ENCODE measurements at places on chromosomes 6 and 20.

- DNase-seq: no peak
Measured at GRCh38 chr6:21596949-21597682, 3.6 kb downstream of the SOX4 start.

DNA sequence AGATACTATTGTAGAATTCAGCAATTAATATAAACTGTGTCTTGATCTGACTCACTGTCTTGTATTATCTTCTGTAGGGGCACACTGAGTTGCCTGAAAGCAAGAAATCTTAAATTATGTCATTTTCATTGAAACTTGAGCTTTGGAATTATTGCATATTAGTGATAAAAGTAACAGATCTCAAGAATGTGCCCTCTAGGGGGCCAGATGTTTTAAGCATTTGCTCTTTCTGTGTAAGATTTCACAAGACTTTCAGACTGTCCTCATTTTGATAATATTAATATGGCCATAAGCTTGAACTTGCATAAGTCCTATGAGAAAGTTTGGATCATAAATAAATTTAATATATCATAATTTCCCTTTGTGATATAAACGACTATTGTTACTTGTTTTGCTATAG, 55.5 kb upstream of the MYO6 start:
- no peak for DNase-seq

- DNase-seq: no peak
Measured at GRCh38 chr6:139054001-139054400, 25.5 kb downstream of the ABRACL start.

DNA sequence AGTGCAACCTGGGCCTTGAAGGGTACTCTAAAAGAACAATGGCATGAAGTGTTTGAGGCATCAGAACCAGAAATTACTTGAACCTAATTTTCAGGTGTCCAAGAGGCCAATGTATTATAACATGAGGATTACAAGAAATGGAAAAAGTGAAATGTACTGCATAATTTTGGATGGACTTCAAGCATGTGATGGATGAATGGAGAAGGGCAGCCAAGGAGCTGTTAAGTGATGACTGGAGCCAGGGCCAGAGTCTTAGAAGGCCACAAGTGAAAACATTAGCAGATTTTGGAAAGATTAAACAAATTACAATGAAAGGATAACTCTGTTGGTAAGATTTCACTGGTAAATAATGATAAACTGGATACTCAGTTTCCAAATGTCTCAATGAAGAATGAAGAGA, 738.2 kb downstream of the CD109 start:
- DNase-seq: no peak

DNA sequence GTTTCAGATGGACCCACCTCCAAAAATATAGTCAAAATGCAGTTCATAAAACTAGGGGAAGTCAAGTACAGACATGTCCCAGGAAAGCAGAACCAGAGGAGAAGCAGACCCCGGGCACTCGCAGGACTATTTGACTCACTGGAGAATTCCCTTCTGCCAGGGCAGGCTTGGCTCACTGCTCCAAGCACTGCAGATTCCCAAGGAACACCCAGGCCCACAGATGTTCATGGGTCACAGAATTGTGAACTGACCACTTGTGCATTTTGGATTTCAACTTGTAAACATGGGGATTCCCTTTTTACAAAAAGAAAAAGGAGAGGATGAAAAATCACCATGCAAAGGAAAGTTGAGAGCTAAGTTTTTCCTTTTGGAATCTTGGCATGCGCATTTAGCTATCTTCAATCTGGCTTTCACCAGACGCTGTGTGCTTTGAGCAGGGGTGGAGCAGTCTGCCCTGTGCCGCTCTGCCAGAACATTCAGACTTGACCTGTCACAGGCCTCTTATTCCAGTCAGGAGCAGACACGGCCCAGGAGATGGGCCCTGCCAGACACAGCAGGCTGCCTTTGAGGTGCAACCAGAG, 237.5 kb upstream of the TAB2 start:
- no peak for DNase-seq

GRCh38 chr6:151240036-151240685, 394 bp downstream of the AKAP12 start:
- DNase-seq: no peak

DNA sequence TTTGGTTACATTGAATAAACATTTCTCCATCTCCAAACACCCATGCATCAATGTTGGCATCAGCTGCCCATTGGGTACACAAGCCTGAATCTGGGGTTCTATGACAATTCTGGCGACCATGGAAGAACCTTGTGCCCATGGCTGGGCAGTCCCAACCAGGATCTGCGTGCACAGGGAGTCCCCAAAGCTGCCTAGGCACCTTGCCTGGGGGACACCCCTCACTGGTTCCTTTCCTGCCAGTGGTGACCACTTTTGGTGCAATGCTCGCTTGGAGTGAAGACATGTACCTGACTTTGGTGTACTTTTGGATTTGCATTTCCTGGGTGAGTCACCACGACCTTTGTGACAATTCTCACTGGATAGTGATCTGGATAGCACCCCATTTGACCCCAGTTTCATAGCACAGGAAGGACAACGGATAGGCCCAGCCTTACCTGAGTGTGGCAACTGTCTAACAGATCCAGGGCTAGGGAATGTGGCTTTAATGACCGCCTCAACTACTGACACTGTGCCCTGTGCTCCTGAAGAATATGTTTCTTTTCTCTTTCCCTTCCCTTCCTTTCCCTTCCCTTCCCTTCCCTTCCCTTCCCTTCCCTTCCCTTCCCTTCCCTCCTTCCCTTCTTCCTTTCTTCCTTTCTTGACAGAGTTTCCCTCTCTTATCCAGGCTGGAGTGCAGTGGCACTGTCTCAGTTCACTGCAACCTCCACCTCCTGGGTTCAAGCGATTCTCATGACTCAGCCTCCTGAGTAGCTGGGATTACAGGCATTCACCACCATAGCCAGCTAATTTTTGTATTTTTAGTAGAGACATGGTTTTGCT, 7.1 kb downstream of the SPINT3 start:
- no peak for DNase-seq

DNA sequence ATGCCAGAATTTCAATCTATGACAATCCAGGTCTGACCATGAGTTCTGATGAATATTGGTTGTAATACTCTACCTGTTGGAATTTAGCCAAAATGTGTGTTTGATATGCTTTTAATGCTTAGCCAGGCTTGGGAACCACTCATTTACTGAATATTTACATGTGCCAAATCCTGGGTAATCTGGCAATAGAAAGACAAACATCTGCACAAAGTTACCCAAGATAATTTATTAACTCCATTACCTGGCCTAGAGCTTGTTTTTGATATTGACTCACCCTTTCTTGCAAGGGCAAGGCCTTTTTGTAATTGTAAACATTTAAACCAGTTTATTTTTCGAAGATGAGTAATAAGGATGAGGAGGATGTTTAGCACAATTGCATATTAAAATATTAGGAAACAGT, 13.5 kb upstream of the CD2AP start:
- no peak for DNase-seq

DNA sequence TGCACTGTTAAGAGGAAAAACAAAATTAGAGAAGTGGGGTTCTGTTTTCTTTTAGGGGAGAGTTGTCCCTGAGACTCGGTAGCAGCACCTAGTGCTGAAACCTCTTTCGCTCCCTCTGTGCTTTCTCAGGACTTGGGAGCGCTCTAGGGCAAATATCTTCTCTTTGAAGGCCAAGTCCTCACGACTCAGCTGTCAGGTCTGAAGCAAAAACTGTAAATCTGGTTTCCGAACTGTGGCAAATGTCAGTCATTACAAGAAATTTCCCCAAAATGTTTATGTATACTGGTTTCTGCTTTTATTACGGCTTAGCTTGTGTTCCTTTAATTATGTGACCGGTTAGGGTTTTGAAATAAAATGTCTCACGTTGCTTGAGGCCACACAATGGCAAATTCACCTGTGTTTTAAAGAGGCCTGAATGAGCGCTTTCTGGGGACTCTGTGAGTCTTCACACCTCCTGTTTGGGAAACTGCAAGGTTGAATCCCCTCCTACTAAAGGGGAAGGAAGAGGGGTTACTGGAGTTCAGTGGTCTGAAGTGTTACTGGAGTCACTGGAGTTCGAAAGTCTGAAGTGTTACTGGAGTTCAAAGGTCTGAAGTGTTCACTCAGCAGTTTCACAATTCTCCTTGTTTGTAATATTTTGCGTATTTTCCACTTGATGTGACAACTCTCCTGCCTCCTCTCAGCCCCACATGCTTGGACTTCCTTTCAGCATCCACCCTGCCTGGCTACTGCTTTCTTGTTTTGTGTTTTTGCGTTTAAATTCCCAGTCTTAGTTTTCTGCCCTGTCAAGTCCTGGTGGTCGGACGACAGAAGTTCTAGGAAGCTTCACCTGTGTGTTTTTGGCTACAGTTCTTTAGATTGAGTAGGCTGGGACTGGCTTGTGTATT, 1.6 kb downstream of the SMPDL3A start:
- DNase-seq: no peak

- DNase-seq: no peak
Measured at GRCh38 chr20:33811776-33812151, 616 bp downstream of the CHMP4B start.

DNA sequence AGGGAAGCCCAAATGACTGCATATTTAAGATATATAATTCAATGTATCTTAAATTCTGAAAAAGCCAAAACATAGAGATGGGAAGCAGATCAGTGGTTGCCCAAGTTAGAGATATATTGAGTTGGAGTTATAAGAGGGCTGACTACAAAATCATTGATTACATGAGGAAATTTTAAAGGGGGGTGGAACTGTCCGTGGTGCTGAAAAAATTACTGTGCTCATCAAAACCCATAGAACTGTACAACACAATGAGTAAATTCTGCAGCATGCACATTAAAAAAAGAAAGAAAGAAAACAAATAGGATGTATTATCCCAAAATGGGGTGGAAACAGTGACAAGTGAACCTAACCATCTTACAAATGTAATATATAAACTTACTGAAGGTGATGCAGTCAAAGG, 100.9 kb downstream of the FUT9 start:
- DNase-seq: no peak

- DNase-seq: no peak
Measured at GRCh38 chr6:35057449-35058357, 83.4 kb downstream of the TCP11 start.

DNA sequence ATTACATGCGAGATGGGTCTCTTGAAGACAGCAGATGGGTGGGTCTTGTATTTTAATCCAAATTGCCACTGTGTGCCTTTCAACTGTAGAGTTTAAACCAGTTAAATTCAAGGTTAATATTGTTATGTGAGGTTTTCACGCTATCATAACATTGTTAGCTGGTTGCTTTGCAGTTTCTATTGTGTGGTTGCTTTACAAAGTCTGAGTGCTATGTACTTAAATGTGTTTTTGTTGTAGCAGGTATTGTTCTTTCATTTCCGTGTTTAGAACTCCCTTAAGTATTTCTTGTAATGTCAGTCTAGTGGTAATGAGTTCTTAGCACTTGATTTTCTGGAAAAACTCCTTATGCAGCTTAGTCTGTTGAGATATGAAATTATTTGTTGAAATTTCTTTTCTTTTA, 193.3 kb downstream of the MOXD1 start:
- DNase-seq: no peak

GRCh38 chr6:26243752-26244151, 121.2 kb upstream of the BTN3A2 start:
- DNase-seq: no peak

GRCh38 chr20:45248609-45249008, 5.8 kb downstream of the SLPI start:
- no peak for DNase-seq

DNA sequence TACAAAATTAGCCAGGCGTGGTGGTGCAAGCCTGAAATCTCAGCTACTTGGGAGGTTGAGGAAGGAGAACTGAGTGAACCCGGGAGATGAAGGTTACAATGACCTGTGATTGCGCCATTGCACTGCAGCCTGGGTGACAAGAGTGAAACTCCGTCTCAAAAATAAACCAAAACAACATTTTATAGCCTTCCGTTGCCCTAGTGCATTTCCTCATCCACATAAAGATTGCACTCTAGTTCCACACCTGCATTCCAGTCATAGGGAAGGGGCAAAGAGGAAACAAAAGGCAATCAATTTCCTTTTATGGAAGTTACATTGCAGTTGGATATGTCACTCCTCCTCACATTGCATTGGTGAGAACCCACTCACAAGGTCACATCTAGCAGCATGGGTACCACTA, 182.7 kb upstream of the ARG1 start:
- DNase-seq: no peak

- no peak for DNase-seq
Measured at GRCh38 chr6:10140136-10140535, 274.7 kb downstream of the TFAP2A start.

DNA sequence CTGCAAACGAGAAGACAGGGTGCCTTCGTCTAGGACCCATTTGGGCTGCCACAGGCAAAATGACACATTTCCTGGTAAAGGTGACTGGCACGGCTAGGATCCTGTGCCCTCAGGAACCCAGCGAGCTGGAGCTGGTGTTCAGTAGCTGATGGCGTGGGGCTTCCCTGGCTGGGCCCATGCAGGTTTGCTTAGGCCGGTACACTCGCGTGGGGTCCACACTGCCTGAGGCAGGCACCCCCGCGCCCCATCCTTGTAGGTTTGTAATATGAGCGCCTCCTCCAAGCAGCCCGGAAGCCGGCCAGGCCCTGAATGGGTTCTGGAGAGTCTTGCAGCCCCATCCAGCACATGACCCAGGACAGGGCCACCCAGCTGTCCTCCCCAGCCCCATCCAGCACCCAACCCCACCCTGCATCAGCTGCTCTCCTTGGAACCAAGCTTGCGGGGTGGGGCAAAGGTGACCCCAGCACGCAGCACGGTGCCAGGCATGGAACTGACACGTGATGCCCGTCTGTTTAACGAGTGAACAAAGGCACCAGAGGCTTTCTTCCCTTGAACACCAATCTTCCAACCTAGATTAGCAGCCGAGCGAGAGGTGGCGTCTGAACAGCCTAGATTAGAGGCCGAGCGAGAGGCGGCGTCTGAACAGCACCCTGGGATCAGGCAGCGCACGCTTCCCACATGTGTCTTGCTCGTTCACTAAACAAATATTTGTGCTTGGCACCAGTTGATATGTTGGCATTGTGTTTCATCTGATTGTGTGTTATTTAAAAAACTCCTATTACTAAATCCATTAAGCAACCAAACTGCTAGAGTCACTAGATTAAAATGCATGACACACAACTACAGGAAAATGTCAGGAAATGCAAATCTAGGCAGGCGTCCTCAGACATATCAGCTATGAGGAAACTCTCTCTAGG, 112.1 kb downstream of the DLL1 start:
- DNase-seq: no peak

GRCh38 chr6:94269256-94269655, 849.9 kb upstream of the EPHA7 start:
- no peak for DNase-seq

GRCh38 chr6:14472986-14473337, 355.4 kb downstream of the CD83 start:
- DNase-seq: no peak

All from effector memory CD4-positive, alpha-beta T cell (primary cell).